ENCODE measurements at places on chromosomes 2 and 18. TPM values are rescaled to one million over a fixed set of nuclear protein-coding genes. Genes with fewer than 3 reads are reported as not detected.

The AFF3 gene
- polyA plus RNA-seq: 18.0 TPM

The STK16 gene
- polyA plus RNA-seq: 63.0 TPM

The SOX11 gene
- polyA plus RNA-seq: 0.05 TPM

The ANKRD12 gene
- polyA plus RNA-seq: 4.5 TPM

The CTAGE1 gene
- polyA plus RNA-seq: 5.2 TPM

The IL1B gene
- polyA plus RNA-seq: 1.8 TPM

The VSNL1 gene
- polyA plus RNA-seq: 0.46 TPM

The CRYGA gene
- not detected for polyA plus RNA-seq

The L3MBTL4 gene
- 26.6 TPM for polyA plus RNA-seq

The ANKRD30BL gene
- polyA plus RNA-seq: 42.3 TPM

The VAMP5 gene
- 36.8 TPM for polyA plus RNA-seq

The UGT1A1 gene
- 0.34 TPM for polyA plus RNA-seq

The SLC4A3 gene
- polyA plus RNA-seq: 15.1 TPM

The GBX2 gene
- 0.90 TPM for polyA plus RNA-seq

The APLF gene
- 6.6 TPM for polyA plus RNA-seq

The GRHL1 gene
- polyA plus RNA-seq: 4.6 TPM

The TIMM21 gene
- polyA plus RNA-seq: 27.8 TPM

The SNORC gene
- polyA plus RNA-seq: 7.3 TPM

The ZNF396 gene
- 9.3 TPM for polyA plus RNA-seq

The TMEFF2 gene
- 3.0 TPM for polyA plus RNA-seq

The WNT10A gene
- polyA plus RNA-seq: 2.1 TPM

The LAMA3 gene
- polyA plus RNA-seq: 11.9 TPM

The ZBTB14 gene
- 10.7 TPM for polyA plus RNA-seq

The HAAO gene
- 6.0 TPM for polyA plus RNA-seq

The KCNK3 gene
- 1.5 TPM for polyA plus RNA-seq

The FOXI3 gene
- polyA plus RNA-seq: 0.84 TPM

Data from testis (tissue), 5 donors.